Activated naive CD4-positive, alpha-beta T cell treated with anti-CD3 and anti-CD28 coated beads for 36 hours (primary cell): ENCODE measurements at places on chromosomes 4 and X. TPM values are rescaled to one million over a fixed set of nuclear protein-coding genes. Genes with fewer than 3 reads are reported as not detected.

Gene MFAP3L
- 0.74 TPM for total RNA-seq

Gene SEPTIN11
- total RNA-seq = 24.0 TPM

Gene TMEM164
- 12.0 TPM for total RNA-seq

Gene CCDC160
- total RNA-seq = not detected

Gene UGT2B17
- not detected for total RNA-seq

Gene SNCA
- total RNA-seq = 1.0 TPM

Gene HSD17B13
- 0.10 TPM for total RNA-seq

Gene ATOH1
- not detected for total RNA-seq

Gene CT55
- total RNA-seq = not detected

Gene CYTL1
- total RNA-seq = not detected

Gene CTSO
- total RNA-seq = 2.6 TPM

Gene HSFX2
- total RNA-seq = not detected

Gene AR
- not detected for total RNA-seq

Gene PIR
- total RNA-seq = 9.2 TPM

Gene TMSB15B
- 8.6 TPM for total RNA-seq

Gene IGSF1
- not detected for total RNA-seq

Gene MAGEB1
- total RNA-seq = not detected

Gene OPRPN
- not detected for total RNA-seq

Gene POLN
- total RNA-seq = 0.91 TPM

Gene AFP
- not detected for total RNA-seq

Gene EIF2S3
- total RNA-seq = 366 TPM

Gene ARHGAP4
- 154 TPM for total RNA-seq

Gene FHDC1
- 0.12 TPM for total RNA-seq

Gene NSUN7
- total RNA-seq = 0.19 TPM

Gene ARSJ
- 0.05 TPM for total RNA-seq

Gene EMCN
- total RNA-seq = not detected

Gene AFM
- not detected for total RNA-seq

Gene PI4K2B
- total RNA-seq = 40.1 TPM

Gene NIPAL1
- total RNA-seq = 1.0 TPM

Gene PDLIM3
- total RNA-seq = 0.25 TPM

Gene VCX3A
- total RNA-seq = not detected

Gene RGN
- total RNA-seq = not detected

Gene GUCY1A1
- 0.07 TPM for total RNA-seq

Gene CLTRN
- total RNA-seq = 0.59 TPM

Gene TENM3
- total RNA-seq = not detected

Gene KIT
- total RNA-seq = not detected

Gene EFHC2
- total RNA-seq = 0.77 TPM
